ENCODE measurements at places on chromosomes 2 and 18.

DNA sequence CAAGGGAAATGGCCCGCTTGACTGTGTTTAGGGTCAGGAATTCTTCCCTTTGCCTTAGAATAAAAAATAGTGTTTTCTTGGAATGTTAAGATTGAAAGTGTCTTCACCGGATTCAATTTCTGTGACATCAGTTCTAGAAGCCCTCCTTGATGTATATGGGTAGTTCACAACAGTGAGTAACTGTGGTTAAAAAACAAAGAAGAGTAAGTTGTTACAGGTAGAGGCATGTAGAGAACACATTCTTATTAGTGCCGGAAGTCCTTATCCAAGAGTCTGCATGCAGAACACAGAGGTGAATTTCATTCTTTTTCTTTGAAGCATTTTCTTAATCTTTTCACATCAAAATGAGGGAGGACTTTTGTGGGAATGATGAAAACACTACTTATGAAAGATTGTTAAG lies 105.5 kb downstream of the FMNL2 start:
- no peak for DNase-seq

DNA sequence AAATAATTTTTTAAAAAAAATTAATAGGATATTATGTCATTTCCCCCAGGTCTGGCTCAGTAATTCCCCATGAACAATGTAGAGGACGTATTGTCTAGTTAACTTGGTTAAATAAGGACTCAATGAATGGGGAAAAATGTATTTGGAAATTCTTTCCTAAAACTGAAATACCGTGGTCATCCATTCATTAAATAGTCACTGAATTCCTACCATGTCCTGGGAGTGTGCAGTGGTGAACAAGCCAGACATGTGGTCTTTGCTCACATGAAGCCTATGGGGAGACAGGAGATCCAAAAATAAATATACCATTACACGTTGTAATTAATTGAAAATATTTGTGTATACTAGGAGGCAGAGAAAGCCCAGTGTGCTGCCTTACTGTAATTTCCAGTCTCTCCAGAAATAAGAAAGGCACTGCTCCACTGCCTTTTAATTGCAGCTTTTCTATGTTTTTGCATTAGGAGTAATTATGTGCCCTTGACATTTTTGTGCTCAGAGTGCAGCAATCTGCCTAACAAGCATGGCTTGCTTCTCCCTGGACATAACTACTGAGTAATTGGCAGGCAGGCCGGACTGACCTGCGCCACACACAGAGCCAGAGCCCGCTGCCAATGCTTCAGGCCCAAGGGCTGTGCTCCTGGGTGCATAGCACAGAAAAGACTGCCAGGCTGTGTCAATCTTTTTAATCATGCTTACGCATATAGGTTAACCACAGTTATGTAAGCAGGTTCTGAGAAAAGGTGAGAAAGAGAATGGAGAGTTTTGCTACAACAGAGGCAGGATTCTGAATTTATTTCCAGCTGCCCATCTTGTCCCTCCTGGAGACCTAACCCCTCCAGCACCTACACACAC lies 22.2 kb upstream of the TTC39C start:
- no peak for DNase-seq

DNA sequence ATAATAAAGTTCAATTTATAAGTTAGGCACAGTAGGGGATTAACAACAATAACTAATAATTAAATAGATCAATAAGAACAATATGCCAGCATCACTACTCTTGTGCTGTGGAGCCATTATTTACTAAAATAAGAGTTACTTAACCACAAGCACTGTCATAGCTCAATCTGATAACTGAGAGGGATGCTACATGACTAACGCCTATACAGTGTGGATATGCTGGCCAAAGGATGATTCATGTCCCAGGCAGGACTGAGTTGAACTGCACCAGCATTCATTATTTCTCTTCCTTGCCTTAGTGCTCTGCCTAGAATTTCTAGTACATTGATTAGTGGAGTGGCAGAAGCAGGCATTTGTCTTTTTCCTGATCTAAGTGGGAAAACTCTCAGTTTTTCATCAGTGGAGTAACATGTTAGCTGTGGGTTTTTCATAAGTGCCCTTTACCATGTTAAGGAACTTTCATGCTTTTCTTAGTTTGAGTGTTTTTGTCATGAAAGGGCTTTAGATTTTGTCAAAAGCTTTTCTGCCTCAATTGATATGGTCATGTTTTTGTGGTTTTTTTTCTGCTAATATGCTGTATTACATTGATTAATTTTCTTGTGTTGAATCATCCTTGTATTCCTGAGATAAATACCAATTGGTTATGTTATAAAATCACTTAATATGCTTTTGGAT lies 21.7 kb downstream of the KIAA1328 start:
- DNase-seq: peak; percentile 75

- no peak for DNase-seq
These were observed 174.3 kb upstream of the ARL4C start for GRCh38 chr2:234671231-234671630.

DNA sequence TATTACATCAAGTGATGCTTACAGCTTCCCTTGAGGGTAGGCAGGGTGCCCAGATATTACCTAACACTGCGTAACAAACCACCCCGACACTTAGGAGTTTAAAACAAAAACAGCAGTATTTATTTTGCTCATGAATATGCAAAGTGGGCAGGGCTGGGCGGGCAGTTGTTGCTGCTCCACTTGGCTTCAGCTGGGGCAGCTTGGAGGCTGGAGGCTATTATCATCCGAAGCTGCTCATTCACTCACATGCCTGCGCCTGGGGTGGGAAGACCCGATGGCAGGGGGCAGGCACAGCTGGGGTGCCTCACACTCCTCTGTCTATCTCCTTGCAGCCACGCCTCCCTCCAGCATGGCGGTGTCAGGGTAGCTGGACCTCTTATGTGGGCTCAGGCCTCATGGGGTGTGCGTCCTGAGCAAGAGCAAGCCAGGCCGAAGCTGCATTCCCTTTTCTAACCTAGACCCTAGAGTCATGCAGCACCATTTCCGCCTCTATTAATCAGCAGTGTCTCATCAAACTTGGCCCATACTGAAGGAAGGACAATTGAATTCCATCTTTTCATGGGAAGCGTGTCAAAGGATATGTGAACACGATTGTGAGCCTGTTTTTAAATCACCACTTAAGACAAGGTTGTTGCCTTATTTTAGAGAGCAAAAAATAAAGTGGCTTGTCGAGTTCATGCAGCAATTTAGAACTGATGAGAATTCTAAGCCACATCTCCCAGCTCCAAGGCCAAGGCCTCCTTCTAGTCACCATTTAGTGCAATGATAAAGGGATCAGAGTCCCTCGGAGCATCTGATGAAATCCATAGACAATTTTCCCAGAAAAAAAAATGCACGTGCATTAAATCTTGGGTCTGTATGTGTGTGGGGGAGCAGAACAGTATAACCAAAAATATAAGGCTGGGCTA lies 54.9 kb downstream of the SDC1 start:
- no peak for DNase-seq

GRCh38 chr18:58562999-58563667 lies 65.8 kb downstream of the ALPK2 start:
- no peak for DNase-seq

DNA sequence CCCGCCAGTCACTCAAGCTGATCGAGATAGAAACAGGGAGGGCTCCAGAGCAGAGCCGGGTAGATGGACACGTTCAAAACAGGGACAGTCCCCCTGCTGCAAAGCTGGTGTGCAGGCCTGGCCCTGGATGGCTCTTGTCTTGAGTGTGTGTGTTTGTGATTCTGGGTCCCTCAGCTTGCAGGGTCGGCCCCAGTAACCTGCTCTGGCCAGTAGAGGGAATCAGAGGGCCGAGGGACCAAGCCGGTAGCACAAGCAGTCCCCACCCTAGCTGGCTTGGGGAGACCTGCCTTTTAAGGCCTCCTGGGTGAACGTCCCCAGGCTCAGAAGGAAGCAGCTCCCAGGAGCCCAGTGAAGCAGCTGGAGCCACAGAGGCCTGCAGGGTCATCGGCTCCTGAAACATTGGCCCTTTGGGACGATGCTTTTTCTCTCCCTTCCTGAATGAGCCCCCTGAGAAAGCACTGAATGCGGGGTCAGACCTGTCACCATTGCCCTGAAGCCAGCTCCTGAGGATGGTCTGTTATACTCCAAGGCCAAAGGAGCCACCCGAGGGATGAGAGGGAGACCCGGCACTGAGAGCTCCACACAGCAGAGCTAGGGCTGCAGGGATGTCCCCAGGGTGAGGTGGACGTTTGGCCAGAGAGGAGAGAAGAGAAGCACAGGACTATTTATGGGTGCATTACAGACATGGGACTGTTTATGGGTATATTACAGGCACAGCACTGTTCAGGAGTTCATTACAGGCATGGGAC lies 15.4 kb upstream of the MLPH start:
- no peak for DNase-seq

- no peak for DNase-seq
These were observed 357.4 kb upstream of the GULP1 start for GRCh38 chr2:187934236-187934635.

GRCh38 chr2:232787806-232788205 lies 11.4 kb upstream of the KCNJ13 start:
- DNase-seq: no peak

DNA sequence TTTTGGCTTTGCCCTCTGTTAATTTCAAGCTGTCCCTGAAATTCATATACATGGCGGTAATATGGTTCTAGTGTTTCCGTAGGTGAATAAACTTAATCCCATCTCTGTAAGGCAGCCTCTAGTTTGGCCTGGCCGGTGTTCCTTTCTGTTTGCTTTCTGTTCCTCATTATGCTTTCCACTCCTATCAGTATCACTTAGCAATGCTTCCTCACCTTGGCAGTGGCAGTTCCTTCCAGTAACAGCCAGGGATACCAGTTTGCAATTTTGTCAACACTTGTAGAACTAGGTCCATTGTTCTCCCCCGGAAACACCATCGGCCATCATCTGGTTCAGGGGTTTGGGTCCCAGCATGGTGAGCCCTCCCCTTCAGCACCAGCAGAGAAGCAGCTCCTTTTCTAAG lies 18.2 kb upstream of the TNP1 start:
- DNase-seq: no peak

Data from BJ (cell line).